Progenitor cell of endocrine pancreas (in vitro differentiated cells): ENCODE measurements at places on chromosomes 1 and 21.

- DNase-seq = no peak
These were observed 97.6 kb downstream of the ATP1A1 start for GRCh38 chr1:116470671-116471070.

- DNase-seq = no peak
These were observed 5.9 kb downstream of the LHX9 start for GRCh38 chr1:197923038-197923437.

DNA sequence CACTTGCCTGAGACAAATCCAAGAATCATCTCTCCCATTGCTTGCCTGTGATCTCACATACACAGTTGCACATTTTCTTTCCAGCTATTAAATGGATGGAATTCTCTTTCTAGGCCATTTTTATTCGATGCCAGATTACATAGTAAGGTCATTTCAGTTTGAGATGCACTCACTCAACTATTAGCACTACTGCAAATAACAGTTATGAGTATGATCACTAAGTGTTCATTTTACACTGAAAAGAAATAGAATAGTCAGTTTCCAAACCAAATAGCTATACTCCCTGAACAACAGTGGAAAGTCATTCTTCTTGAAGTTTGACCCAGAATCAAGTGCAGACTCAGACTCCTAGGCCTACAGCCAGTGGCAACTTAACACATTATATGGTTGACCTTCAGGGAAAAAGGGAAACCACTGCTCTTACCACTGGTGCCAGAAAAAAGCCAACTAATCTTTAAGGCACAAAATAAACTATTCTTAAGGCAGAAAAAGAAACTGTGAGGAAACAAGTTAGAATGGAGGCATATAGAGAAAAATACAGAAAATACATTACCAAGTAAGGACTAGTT, 31.5 kb downstream of the WNT2B start:
- no peak for DNase-seq

DNA sequence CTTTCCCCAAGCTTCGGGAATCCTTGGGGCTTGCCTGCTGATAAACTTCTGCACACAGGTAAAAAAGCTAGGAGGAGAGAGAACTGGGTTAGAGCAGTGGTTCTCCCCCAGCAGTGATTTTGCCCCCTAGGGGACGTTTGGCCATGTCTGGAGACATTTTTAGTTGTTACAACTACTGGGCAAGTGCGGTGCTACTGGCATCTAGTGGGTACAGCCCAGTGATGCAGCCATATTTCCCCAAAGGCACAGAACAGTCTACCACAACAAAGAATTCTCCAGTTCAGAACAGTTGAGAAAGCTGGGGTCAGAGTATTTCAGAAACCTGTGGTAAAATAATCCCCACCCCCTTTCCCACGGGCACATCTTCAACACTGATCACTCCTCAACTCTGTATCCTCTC, 41.3 kb downstream of the LRRC71 start:
- DNase-seq = no peak

- no peak for DNase-seq
These were observed 124.4 kb downstream of the HUNK start for GRCh38 chr21:31997191-31997590.

DNA sequence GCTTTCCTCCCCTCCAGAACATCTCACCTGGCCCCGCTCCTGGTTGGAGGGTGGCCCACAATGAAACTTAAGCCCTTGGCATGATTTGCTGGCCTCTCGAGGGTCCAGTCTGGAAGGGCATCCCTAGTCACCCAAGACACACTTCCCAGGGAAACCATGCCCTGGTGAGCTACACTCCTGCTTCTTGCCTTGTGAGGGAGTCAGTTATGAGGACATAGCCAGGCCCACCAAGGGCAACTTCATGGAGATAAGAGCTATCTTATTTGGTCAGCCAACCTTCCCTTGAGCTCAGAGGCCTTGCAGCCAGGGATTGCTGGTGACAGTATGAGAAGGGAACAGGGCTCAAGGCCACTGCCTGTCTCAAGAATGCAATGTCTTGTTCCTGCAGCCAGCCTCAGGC, 9.7 kb downstream of the TNR start:
- DNase-seq = no peak
